ENCODE measurements at places on chromosomes 12 and 14. TPM values are rescaled to one million over a fixed set of nuclear protein-coding genes. Genes with fewer than 3 reads are reported as not detected.

GRCh38 chr12:52063082-52063924 lies 6.5 kb upstream of the ATG101 start:
- no peak for DNase-seq

GRCh38 chr14:105503296-105503640 lies 12.2 kb downstream of the TEDC1 start:
- no peak for DNase-seq

- no peak for DNase-seq
Measured at GRCh38 chr14:55329999-55330710, 58.9 kb downstream of the FBXO34 start.

GRCh38 chr12:108605000-108605689 lies 7.3 kb upstream of the TMEM119 start:
- DNase-seq = no peak

GRCh38 chr12:28172434-28173030 lies 17.7 kb upstream of the CCDC91 start:
- no peak for DNase-seq

DNA sequence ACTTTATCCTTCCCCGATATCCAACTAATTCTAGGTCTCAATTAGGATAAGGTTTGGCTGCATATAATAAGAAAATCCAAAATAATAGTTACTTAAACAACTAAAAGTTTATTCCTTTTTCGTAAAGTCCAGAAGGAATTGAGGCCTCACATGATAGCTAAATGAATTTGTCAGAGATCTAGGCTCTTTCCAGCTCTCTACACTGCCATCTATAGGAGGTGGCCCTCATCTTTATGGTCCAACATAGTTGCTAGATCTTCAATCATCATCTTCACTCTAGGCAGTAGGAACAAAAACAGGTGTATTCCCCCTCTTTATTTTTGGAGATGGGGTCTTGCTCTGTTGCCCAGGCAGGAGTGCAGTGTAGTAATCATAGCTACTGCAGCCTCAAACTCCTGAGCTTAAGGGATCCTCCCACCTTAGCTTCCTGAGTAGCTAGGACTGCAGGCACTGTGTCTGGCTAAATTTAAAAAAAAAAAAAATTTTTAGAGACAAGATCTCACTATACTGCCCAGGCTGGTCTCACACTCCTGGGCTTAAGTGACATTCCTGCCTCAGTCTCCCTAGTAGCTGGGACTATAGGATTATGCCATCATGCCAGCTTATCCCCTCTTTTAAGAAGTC lies 46.5 kb upstream of the SAV1 start:
- DNase-seq = no peak

- DNase-seq = no peak
Measured at GRCh38 chr14:52253503-52253902, 14.0 kb upstream of the PTGDR start.

DNA sequence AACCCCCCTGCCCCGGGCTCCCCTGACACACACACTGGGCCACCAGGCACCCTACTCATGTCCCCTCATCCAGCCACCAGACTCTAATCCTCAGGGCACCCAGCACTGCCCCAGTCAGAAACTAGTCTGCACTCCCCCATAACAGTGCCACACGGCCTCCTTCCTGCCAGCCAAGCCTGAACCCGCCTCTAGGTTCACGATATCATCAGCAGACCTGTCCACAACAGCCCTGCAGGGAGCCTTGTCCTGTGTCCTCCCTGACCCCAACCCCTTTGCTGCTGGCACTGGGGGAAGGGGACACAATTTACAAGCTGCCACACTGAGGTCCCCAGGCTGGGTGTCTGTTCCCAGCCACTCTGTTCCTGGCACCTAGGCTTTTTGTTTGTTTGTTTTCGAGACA lies 33.6 kb downstream of the LTBP2 start:
- DNase-seq = no peak

DNA sequence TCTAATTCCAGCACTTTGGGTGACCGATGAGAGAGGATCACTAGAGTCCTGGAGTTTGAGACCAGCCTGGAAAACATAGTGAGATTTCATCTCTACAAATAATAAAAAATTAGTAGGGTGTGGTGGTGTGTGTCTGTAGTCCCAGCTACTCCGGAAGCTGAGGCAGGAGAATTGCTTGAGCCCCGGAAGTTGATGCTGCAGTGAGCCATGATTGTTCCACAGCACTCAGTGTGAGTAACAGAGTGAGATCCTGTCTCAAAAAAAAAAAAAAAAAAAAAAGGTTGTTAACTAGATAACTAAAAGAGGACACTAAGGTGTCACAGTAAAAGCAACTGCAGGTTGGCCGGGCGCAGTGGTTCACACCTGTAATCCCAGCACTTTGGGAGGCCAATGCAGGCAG lies 121.3 kb upstream of the MAX start:
- no peak for DNase-seq

DNA sequence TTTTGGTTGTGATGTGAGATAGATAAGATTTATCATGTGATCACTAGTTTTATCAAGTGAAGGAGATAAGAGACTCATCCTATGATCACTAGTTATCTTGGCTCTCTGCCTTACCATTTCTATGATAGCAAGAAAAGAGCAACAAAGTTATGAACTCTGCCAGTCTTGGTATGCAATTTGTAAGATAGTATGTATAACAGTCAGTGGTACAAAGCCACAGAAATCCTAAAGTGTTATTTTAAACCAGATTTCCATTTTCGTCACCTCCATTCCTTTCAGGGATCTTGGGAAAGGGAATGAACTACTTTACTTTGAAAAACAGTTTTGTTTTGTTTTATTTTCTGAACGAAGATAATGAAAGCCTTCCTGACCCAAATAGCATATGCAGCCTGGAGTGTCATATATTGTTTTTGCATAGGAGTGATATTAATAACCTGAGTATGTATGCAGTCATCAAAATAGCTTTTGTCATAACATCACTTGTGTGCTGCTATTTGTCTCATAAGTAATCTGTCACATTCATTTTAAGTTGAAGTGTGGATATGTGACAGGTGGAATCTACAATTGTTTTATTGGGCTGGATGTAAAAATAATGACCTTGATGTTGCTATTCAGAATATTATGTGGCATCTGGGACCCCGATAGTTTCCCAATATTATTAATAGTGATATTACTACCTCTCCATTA lies 35.0 kb downstream of the FLRT2 start:
- no peak for DNase-seq

DNA sequence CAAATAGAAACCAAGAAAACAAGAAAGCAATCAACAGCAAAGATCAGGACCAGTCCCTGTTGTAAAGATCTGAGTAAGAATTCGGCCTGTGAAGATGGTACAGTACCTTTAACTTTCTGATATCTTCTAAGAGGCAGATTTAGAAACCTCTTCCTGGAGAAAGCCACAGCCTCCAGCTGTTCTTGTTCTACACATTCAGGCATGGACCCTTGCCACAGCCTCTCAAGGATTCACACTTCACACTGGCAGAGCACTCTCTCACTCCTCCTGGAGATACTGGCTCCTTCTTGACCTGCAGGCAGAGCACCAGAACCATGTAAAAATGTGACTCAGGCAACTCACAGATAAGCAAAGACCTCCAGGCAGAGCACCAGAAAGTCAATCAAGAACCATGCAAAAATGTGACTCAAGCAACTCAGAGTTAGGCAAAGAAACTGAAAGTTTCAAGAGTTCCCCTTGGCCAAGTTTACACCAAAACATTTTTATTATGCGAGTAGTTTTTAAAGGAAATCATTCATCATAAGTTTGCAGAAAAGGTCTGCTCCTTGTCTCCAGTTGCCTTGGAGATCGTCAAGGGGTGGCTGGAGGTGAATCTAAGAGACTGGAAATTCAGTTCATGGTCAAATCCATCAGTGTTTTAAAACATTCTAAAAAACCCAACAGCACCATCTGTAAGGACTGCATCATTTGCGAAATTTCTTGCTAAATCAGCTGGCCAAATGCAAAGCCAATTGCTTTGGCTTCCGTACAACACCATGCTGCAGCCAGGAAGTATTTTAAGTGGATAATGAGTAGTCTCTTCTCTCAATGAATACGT lies 119.3 kb upstream of the MDM1 start:
- no peak for DNase-seq

GRCh38 chr14:23066368-23066767 lies 9.0 kb upstream of the CDH24 start:
- DNase-seq = no peak

DNA sequence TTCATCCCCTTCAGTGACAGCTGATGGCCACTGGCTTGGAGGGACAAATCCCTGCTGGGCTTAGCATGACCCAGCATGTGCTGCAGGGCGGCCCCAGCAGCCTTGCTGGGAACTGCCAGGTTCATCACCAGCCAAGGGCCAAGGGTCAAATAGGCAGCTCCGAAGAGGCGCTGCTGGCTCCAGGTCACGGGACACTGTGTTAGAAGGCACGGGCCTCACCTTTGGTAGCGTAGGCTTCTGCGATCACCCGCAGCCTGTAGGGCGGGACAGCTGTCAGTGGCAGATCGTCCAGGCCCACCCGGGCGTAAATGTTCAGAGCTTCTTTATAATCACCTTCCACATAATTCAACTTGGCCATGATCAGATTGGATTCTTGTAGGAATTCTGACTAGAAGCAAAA lies 35.7 kb downstream of the TTC7B start:
- no peak for DNase-seq

- DNase-seq = no peak
Measured at GRCh38 chr14:78292003-78292402, 121.8 kb downstream of the NRXN3 start.

DNA sequence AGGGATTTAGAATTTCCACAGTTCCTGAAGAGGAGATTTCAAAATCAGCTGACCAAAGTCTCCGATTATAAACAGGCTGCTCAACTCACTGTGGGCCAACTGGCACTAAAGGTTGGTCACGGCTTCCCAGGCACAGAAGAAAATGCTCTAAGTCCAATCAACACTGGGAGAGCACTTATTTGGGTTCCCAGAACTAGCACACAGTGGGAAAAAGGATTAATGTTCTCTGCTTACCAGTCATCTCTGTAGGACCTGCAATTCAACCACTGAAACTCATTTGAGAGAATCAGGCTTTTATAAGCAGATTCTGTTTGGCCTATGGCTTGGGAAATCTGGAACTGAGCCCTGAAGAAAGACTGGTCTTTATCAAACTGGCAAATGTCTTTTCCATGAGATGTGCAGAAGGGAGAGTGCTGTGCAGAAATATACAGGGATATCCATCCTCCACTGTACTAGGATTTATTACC lies 49.4 kb downstream of the ABCC9 start:
- no peak for DNase-seq

- DNase-seq = no peak
Measured at GRCh38 chr14:105204206-105204930, 23.3 kb upstream of the NUDT14 start.

DNA sequence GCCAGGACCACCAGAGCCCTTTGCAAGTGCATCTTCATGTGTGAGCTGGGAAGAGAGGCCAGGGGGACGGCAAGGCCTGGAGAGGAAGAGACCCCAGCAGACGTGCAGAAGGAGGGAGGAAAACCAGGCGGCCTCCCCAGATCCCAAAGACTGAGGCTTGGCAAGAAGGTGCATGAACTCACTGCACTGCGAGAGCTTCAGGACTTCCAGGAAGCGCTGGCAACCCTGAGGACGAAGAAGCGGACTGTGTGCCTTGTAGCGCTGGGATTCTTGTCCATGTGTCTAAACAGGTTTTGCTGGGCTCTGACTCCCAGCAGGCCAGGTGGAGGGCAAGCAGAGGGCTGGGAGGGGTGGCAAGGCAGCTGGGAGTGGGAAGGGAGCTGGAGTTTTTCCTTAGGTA lies 939 bp downstream of the TGFB3 start:
- no peak for DNase-seq

- DNase-seq = no peak
Measured at GRCh38 chr12:3540387-3540990, 49.5 kb downstream of the PRMT8 start.

GRCh38 chr14:24988760-24989159 lies 61.2 kb downstream of the STXBP6 start:
- DNase-seq = no peak

- DNase-seq = no peak
Measured at GRCh38 chr12:128521981-128522380, 255.0 kb downstream of the TMEM132C start.

GRCh38 chr12:11732023-11732422 lies 82.5 kb downstream of the ETV6 start:
- DNase-seq = no peak

- no peak for DNase-seq
Measured at GRCh38 chr14:36900846-36901245, 239.2 kb downstream of the PAX9 start.

DNA sequence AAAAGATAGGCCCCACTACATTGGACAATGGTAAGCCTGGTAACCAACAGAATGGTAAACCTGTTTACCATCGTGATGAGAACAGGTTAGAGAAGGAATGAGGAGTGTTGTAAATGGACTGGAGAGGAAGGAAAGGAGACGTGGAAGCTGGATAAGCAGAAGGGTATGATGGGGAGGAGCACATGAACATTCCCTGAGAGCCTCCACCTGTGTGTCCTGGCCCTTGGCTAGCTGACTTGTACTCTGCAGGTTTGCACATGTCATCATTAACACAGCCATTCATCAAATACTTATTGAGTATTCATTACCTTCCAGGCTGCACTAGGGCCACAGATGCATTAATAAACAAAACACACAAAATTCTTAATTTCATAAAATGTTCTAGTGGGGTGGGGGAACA lies 4.3 kb upstream of the IL26 start:
- DNase-seq = no peak

DNA sequence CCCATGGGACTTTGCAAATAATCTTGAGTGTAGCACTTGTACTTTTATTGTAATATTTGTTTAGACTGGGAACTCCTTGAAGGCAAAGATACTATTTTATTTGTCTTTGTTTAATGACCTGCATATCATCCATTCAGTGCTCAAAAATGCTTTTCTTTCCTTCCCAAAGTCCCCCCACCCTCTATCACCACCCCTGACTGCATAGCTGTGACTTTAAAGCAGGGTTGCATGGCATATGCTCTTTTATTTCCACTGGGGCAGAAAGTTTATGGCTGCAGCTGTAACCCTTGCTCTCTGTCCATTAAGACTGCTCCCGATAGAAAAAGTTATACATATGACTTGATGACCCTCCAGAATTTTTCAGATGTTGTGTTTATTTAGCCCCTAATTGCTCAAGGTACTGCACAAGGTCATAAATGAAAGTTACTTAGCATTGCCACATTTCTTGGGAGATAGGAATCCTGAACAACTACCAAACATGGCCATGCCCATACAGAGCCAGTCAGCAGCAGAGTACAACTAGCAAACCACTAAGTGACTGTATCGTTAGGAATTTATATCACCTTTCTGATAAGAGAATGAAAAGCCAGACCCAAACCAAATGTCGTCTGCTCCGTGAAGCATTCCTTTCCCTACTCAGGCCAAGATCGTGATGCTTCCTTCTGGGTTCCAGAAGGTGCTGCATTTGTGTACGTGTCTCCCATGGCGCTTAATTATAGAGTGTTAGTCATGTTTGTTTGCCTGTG lies 114.3 kb downstream of the DIP2B start:
- no peak for DNase-seq

GRCh38 chr12:124745891-124746570 lies 117.6 kb downstream of the SCARB1 start:
- DNase-seq = peak; percentile 90

- DNase-seq = no peak
Measured at GRCh38 chr12:28222081-28222700, 31.9 kb downstream of the CCDC91 start.

RFX4 gene
- total RNA-seq = 25.4 TPM

SDS gene
- total RNA-seq = not detected

GPD1 gene
- total RNA-seq = 9.0 TPM

KIF5A gene
- 4.4 TPM for total RNA-seq

EXOC3L4 gene
- 4.1 TPM for total RNA-seq

KRT86 gene
- 0.14 TPM for total RNA-seq

GARIN6 gene
- total RNA-seq = not detected

FOXN4 gene
- 2.0 TPM for total RNA-seq

TPCN1 gene
- 103 TPM for total RNA-seq

CLEC14A gene
- total RNA-seq = 0.62 TPM

PLEKHD1 gene
- 0.48 TPM for total RNA-seq

DLGAP5 gene
- total RNA-seq = 58.8 TPM

KLHL33 gene
- total RNA-seq = not detected

KLRD1 gene
- 0.48 TPM for total RNA-seq

All from type B pancreatic cell (in vitro differentiated cells).